ENCODE measurements at places on chromosomes 6 and 20.

- DNase-seq, result no peak
Observed at GRCh38 chr20:20491110-20491783, 123.3 kb downstream of the INSM1 start.

DNA sequence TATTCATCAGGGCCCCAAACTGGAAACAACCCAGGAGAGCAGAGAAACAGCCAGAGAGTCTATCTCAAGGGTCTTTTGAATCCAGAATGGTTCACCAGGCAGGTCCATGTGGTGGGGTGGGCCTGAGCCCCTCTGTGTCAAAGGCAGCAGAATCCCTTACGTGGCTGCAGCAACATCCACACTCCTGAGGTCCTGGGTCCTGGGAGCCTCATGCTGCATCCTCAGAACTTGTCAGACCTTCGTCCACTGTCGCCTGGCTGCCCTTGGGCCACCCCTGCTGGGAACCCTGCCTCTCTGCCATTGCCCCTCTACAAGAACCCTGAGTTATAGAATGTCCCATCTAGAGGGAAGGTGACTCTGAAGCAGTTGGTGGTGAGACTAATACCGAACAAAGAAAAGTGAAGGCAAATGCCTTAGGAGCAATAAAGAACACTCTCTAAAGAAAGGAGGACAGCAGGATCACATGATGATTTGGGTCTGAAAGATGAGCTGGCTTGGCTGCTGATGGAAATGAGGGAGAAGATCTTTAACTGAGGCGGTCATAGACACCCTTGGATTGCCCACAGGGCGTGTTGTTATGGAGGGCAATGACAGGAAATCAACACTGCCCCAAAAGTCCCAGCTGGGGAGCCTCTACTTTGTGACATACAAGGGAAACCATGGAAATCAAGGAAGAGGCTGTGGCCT is 161.2 kb downstream of the SYNDIG1 start:
- DNase-seq, result no peak

DNA sequence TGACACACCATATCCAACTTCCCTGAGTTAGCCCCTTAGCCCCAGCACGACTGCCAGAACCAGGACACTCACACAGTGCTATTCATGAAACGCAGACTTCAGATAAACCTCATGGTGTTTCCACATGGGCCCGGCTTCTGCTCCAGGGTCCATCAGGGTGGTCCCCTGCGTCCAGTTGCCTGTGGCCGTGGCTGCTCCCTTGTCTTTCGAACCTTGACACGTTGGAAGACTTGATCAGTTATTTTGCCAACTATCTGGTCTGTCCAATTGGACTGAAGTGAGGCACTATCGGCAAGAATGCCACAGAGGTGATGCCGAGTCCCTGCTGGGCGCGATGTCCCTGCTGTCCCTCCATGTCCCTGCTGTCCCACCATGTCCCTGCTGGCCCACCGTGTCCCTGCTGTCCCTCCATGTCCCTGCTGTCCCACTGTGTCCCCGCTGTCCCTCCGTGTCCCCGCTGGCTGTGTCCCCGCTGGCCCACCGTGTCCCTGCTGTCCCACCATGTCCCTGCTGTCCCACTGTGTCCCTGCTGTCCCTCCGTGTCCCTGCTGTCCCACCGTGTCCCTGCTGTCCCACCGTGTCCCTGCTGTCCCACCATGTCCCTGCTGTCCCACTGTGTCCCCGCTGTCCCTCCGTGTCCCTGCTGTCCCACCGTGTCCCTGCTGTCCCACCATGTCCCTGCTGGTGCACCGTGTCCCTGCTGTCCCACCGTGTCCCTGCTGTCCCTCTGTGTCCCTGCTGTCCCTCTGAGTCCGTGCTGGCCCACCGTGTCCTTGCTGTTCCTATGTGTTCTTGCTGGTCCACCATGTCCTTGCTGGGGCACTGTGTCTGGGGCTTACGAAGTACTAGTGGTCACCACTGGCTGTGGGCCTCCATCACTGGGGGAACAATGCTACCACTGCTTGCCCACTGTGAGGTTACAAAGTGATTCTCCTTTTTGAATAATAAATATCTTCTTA is 251.4 kb downstream of the DLL1 start:
- no peak for DNase-seq

DNA sequence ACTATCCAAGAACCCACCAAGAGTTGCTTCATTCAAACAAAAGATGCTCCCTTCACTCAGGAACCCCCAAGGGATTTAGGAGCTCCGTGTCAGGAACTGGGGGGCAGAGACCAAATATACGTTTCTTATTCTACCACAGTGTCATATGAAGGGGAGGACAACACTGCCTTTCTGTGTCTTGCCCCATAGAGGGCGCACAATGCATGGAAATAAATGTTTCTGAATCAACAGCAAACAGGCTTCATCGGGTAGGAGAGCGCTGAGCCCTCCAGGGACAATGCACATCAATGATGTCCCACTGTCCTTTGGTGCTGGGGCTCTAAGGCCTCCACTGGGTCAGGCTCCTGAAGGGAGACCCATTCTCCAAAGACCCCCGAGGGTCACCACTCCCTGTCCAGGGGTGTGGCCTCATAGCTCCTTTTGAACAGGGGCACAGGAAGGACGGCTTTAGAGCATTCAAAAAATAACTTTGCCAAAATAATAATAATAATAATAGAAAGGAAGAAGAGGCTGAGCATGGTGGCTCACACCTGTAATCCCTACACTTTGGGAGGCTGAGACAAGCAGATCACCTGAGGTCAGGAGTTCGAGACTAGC is 31.1 kb downstream of the PLG start:
- peak; percentile 18 for DNase-seq

DNA sequence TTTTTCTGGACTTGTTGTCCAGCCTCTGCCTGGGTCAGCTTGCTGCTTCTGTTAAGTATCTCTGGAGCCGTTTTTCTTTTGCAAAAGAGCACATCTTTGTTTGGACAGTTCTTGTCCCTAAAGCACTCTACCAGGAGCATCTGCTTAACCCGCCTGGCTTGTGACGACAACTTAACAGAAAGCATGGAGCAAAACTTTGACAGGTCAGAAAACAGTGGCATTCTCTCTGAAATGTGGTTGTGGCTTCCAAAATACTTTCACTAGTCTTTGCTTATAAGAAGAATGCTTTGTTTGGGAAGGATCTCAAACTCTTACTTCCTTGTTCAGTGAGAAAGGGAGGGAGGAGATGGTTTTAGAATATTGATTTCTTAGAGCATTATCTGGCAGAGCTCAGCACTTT is 47.6 kb downstream of the CD109 start:
- DNase-seq, result no peak

DNA sequence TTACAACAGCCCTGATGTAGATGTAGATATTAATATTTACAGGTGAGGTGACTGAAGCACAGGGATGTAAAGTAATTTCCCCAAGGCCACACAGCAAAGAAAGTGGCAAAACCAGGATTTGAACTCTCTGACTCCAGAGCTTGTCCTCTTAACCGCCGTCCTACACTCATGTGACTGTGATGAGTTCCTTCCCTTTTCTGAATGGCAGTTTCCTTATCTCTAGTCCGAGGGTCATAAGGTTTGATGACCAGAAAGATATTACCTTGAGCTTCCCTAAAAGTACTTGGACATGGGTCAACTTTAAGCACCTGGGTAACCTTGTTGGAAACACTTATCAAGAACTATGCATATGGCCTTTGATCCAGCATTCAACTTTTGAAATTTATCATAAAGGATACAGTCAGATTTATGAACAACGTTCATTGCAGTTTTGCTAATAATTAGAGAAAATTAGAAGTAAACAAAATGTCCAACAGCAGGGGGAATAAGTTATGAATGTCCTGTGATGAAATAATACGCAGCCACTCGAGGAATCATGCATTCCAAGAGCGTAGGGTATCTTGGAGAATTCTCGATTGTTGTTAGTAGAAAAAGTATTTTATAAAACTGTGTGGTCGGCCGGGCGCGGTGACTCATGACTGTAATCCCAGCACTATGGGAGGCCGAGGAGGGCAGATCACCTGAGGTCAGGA is 2.3 kb upstream of the TLDC2 start:
- no peak for DNase-seq

Data from tibial nerve (tissue), 4 donors.